ENCODE measurements at places on chromosomes 13 and 19.

- DNase-seq, result no peak
Measured at GRCh38 chr19:54335979-54336892, 2.7 kb downstream of the LILRA4 start.

DNA sequence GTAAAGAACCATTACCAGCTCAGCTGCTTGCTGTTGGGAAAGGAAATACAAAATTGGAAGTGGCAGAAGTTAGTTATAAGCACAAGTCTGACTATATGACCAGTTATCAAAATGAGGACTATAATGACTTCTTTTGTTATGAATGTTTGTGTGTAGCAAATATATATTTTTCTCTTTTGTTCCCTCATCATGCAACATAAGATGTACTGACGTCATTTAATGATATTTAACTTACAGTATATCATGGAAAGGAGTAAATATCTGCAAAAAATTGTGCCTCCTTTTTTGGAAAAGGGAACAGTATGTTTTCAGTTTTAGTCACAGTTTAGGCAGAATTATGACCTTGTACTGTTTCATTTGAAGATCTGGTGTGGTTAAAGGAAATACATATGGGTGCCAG lies 356.3 kb upstream of the SLITRK5 start:
- DNase-seq, result no peak

DNA sequence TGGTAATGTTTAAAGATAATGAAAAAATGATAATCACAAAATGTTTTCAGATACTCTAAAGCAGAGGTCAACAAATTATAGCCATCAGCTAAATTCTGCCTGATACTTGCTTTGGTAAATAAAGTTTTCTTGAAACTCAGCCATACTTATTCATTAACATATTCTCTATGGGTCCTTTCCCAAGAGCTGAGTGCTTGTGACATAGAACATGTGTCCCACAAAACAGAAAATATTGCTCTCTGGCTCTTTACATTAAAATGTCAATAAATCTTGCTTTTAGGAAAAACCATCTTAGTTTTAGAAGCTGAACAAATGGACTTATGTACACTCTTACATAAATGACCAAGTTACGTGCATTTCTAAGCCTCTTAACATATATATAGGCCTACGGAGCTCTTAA lies 307.1 kb downstream of the DCT start:
- no peak for DNase-seq

DNA sequence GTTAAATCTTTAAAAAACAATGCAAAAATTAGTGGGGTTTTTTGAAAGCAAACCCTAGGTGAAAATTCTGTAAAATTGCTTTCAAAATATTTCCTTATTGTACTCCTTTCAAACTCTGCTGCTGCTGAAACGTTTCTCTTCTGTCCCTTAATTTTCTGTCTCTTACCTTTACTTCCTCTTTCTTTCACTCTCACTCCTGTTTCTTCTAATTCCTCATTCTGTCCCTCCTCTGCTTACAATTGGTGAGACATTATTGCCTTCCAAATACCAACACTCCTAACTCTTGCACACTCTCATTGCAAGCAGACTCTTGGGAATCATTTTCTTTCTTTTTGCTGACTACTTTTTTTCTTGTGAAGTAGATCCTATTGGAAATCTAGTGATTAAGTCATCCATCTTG lies 685.6 kb upstream of the SLITRK1 start:
- no peak for DNase-seq

- DNase-seq, result no peak
Measured at GRCh38 chr13:60392131-60392530, 4.9 kb upstream of the TDRD3 start.

DNA sequence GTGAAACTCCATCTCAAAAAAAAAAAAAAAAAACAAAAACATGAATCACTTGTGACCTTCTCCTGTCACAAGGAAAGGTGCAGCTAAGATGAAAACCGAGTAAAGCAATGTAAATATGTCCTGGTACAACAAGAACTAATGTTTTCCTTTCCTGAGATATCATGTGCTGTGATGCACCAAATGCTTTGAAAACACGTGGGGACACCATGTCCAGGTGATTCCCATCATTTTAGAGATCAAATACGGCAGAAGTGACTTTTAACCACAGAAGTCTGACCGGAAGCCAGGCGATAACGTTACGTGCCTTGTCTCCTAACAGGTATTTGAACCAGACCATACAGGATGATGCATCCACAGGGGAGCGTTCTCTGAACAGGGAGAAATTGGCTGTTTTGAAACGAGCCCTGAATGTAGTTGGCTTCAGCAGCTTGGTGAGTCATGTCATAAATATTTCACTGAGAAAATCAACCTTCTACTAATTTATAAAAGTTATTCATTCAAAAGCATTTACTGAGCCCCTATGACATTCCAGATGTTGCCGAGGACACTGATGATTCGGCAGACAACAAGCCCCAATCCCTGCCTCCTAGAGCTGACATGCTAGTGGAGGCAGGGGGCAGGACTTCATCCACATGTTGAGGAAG lies 328.1 kb downstream of the MYO16 start:
- peak; percentile 87 for DNase-seq
